ENCODE measurements at places on chromosomes 11 and 22. TPM values are rescaled to one million over a fixed set of nuclear protein-coding genes. Genes with fewer than 3 reads are reported as not detected.
A peak's percentile ranks its signal among the peaks of the same experiment; 100 is the strongest.

HBD gene
- 1.3 TPM for total RNA-seq

LRRN4CL gene
- 1.2 TPM for total RNA-seq

- H3K4me3 ChIP-seq: no peak overlapping the region
- no peaks in the 10 kb centered on the region for H3K27me3 ChIP-seq
- no peaks in the 10 kb centered on the region for H3K36me3 ChIP-seq
- H3K27ac ChIP-seq: no peak overlapping the region
- DNase-seq: no peak
Observed at GRCh38 chr11:115357066-115357465, 147.1 kb downstream of the CADM1 start.

MAPK8IP2 gene
- 1.1 TPM for total RNA-seq

- no peaks in the 10 kb centered on the region for H3K4me1 ChIP-seq
- H3K36me3 ChIP-seq: no peaks in the 10 kb centered on the region
- H3K4me3 ChIP-seq: no peak within 1 kb of the TSS
- no peaks in the 10 kb centered on the region for H3K27me3 ChIP-seq
- no peak within 1 kb of the TSS for H3K27ac ChIP-seq
- DNase-seq: no peak
Observed at GRCh38 chr11:4769838-4770237, at the start of gene OR51F1. Gene OR51F1 (minus strand): TSS chr11:4769938. CDS start chr11:4769938, 0 bp downstream.

DNA sequence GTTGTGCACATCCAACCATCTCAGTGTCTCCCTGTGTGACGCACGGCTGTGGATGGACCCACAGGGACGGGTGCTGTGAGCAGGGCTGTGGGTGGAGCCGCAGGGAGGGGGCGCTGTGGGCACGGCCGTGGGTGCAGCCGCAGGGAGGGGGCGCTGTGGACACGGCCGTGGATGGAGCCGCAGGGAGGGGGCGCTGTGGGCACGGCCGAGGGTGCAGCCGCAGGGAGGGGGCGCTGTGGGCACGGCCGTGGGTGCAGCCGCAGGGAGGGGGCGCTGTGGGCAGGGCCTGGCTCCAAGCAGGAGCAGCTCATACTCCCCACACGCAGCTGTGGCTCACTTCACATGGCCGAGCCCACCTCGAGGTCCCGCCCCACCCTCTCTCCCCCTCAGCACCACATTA, 6.0 kb upstream of the MAPK11 start:
- no peak overlapping the region for H3K4me3 ChIP-seq
- no peak overlapping the region for H3K27ac ChIP-seq
- no peaks in the 10 kb centered on the region for H3K36me3 ChIP-seq
- DNase-seq: peak; percentile 50

DNA sequence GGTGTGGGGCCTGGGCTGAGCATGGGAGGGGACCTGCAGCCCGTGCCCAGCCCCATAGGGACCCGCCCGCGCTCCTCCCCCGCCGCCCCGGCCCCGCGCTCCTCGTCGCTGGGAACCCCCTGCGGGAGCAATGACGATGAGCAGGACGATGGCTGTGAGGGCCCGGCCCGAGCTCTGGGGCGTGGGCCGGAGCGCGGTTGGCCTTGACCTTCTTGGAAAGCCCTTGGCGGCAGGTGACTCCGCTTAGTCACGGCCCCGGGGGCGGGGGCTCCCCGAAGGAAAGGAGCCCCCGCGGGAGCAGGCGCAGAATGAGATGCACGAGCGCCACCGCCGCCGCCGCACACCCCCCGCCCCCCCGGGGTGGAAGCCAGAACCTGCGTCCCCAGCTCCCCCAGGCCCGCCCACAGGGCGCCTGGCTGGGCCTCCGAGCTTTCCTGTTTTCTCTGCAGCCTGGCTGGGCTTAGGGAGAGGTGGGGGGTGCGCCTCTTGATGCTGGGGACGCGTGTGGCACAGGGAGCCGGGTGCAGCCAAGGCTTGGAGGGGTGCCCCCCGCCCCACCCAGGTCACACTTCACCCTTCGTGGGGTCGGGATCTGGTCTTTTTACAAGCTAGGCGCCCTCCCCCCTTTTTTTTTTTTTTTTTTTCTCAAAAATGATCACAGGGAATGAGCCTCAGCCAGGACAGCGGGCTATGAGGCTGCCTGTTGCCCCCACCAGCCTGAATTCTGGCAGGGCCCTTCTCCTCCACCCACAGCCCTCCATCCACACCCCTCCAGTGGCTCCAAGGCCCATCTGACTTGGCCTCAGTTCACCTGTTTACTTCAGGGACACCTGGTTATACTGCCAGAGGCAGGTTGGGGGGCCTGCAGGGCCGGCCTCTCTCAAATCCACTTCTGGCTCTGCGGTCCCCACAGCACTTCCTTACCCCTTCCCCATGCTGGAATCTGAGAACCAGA, 17.9 kb downstream of the CRELD2 start:
- H3K4me3 ChIP-seq: no peak overlapping the region
- H3K27ac ChIP-seq: peak overlapping the region; percentile 96
- no peaks in the 10 kb centered on the region for H3K36me3 ChIP-seq
- peak; percentile 79 for DNase-seq

CD6 gene
- 6.7 TPM for total RNA-seq

DNA sequence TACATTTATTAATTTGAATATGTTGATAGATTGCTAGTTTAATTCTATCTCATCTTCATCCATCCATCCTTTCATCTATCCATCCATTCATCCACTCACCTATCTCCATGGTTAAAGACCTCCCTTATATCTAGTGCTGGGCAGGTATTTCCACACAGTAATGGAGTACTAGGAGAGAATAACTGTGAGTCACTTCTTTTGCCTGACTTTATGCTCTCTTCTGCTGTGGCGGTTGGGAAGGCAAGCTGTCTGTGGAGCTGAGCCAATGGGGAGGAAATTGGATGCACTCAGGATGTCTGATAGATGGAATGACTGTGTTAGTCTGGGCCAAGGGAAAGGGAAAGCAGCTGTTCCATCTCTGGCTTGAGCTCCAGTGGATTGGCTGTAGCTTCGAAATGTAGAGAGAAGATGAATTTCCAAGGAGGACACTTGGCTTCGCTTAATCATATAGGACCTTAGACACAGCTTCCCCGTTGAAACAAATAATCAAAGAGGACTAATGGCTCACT, 60.3 kb downstream of the NELL1 start:
- no peak overlapping the region for H3K27ac ChIP-seq
- H3K4me1 ChIP-seq: no peaks in the 10 kb centered on the region
- no peak overlapping the region for H3K4me3 ChIP-seq
- no peaks in the 10 kb centered on the region for H3K36me3 ChIP-seq
- no peaks in the 10 kb centered on the region for H3K27me3 ChIP-seq

LDHAL6A gene
- not detected for total RNA-seq

DNA sequence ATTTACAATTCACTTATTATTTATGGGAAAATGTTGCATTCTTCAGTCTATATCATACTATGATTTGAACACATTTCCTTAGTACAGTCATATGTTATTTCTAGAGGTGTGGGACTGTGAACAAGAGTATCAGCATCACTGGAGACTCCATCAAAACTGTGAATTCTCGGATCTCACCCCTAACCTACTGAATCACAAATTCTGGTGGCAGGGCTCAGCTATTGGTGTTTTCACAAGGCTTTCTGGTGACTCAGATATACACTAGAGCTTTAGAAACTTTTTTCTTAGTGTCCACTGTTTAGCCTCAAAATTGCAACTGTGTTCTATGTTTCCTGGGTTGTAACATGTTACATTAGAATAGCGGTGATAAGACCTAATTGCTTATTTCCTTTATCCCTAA, 352.9 kb upstream of the DDI1 start:
- H3K36me3 ChIP-seq: no peaks in the 10 kb centered on the region
- H3K27ac ChIP-seq: no peak overlapping the region
- H3K27me3 ChIP-seq: no peaks in the 10 kb centered on the region
- no peaks in the 10 kb centered on the region for H3K4me1 ChIP-seq

SCGB1D2 gene
- total RNA-seq: 0.60 TPM

APOBEC3F gene
- 16.3 TPM for total RNA-seq

DNA sequence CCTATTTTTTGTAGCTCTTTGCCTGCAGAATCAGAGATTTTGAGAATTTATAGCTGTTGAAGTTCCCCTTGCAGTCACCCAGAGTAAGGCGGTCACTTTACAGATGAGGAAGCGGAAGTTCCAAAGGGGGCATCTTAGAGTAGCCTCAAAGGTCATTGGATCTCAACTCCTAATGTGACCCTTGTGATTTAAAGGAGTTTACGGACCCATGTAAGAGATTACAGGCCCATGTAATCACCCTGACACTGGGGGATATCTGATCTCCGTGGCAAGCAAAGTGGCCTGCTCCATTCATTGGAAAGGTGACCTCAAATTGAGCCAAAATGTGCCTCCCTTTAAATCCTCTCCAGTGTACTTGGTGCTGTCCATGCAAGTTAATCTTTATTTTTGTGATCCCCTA, 15.7 kb downstream of the P2RX3 start:
- H3K36me3 ChIP-seq: no peaks in the 10 kb centered on the region
- no peaks in the 10 kb centered on the region for H3K4me1 ChIP-seq
- no peaks in the 10 kb centered on the region for H3K27me3 ChIP-seq
- no peak overlapping the region for H3K27ac ChIP-seq
- DNase-seq: no peak

DNA sequence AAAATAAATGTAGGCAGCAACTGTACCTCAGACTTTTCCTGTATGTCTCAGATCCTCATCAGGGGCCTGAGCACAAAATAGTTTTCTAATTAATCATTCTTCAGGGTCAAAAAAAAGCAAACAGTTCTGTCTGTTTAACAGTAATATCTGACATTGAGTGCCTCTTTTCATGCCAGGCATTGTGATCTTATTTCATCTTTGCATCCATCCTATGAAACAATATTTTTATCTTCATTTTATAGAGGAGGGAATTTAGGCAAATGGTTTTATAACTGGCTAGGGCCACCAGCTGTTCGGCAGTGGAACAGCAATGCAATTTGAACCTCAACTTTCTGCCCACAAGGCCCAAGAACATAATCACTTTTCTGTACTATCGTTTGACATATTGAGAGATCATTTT, 145.6 kb downstream of the WNT7B start:
- DNase-seq: no peak
- H3K36me3 ChIP-seq: peaks cover 6% of the 10 kb centered on the region
- no peaks in the 10 kb centered on the region for H3K4me1 ChIP-seq
- H3K27ac ChIP-seq: no peak overlapping the region
- no peak overlapping the region for H3K4me3 ChIP-seq

GRCh38 chr11:126583101-126583500, 227.6 kb downstream of the ST3GAL4 start:
- no peaks in the 10 kb centered on the region for H3K36me3 ChIP-seq
- H3K27ac ChIP-seq: no peak overlapping the region
- H3K27me3 ChIP-seq: no peaks in the 10 kb centered on the region
- DNase-seq: no peak
- H3K4me3 ChIP-seq: no peak overlapping the region
- H3K4me1 ChIP-seq: peaks cover 4% of the 10 kb centered on the region

CRYBB2 gene
- not detected for total RNA-seq

DNA sequence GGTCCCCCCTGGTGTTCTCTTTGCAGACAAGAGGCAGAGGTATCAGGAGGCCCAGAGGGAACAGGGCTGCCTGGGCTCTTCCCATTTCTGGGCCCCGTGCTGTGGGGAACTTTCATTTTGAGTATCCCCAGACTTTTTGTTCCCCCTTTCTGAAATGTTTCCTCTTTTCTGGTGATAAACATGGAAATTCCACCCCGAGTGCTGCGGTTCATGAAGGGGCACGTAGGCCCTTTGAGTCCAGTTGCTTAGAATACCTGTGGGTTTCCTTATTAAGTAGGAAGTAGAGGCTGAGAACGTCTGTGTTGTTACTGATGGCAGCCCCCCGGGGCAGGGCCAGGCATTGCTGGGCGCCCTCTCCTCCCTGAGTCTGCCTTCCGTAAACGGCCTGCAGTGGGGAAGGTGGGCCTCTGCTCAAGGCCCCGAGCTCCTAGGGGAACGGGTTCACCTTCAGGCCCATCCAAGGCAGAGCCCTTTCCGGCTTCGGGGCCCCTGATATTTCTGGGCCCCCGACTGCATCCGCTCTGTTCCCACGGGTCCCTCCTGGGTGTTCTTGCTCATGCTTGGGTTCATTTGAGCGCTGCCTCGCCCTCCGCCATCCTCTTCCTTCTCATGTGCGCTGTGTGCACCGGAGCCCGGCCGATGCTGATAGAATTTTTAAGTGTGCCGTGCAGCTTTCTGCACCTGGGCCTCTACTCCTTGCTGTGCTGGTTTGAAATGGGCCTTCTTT, 12.0 kb downstream of the TBC1D22A start:
- no peaks in the 10 kb centered on the region for H3K27me3 ChIP-seq
- H3K36me3 ChIP-seq: no peaks in the 10 kb centered on the region
- H3K27ac ChIP-seq: peak overlapping the region; percentile 44
- no peak for DNase-seq
- H3K4me1 ChIP-seq: peaks cover 3% of the 10 kb centered on the region

DNA sequence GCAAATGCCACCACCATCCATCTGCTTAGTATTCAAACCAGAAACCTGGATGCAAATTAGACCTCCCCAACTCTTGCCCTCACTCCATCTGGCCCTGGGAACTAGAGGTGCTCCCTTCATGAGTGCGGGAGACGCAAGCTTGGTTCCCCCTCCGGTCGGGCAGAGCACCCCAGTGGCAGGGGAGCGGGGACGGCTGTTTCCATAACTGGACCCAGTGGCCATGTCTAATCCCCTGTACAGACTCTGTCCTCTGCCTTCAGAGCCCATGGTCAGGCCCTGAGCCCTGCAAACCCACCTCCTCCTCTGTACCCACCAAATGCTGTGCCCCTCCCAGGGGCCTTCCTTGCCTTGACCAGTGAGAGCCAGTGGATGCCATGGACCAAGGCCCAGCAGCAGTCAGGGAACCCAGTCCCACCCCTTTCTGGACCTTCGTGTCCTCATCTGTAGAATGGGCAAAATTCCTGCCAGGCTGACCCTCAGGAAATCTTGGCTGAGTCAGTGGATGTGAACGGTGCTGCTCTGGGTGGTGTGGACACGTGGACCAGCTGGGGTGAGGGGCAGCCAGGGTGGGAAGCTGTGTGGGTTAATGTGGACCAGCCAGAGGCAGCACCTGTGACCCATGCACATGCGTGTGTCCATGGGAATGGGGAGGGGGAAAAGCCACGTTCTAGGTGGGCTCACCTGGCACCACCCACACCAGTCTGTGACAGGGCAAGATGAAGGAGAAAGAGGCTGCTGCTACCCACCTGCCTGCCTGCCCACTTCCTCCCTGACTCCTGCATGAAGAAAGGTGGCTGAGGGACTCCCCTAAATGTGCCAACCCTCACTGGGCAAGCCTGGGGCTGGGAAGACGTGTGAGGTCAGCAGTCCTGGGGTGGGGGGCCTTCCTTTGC, 72.8 kb downstream of the LRRC32 start:
- H3K27ac ChIP-seq: no peak overlapping the region
- no peaks in the 10 kb centered on the region for H3K4me1 ChIP-seq
- no peak overlapping the region for H3K4me3 ChIP-seq
- H3K36me3 ChIP-seq: no peaks in the 10 kb centered on the region
- no peak for DNase-seq

BLID gene
- not detected for total RNA-seq

CDCA5 gene
- total RNA-seq: 1.4 TPM

KRTAP5-10 gene
- not detected for total RNA-seq

DNA sequence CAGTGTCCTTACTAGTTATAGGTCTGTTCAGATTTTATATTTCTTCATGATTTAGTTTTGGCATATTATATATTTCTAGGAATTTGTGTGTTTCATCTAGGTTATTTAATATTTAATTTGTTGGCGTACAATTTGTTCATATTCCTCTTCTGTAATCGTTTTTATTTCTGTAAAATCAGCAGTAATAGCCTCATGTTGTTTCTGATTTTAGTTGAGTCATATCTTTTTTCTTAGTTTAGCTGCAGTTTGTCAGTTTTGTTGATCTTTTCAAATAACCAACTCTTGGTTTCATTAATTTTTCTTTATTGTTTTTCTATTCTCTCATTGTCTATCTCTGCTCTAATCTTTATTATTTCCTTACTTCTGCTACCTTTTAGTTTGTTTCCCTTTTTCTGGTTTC, 20.3 kb downstream of the GLB1L2 start:
- H3K27me3 ChIP-seq: no peaks in the 10 kb centered on the region
- no peaks in the 10 kb centered on the region for H3K36me3 ChIP-seq
- DNase-seq: no peak
- H3K4me3 ChIP-seq: no peak overlapping the region

Data from kidney (tissue), 22 donors.